ENCODE measurements at places on chromosomes 7 and 10.

DNA sequence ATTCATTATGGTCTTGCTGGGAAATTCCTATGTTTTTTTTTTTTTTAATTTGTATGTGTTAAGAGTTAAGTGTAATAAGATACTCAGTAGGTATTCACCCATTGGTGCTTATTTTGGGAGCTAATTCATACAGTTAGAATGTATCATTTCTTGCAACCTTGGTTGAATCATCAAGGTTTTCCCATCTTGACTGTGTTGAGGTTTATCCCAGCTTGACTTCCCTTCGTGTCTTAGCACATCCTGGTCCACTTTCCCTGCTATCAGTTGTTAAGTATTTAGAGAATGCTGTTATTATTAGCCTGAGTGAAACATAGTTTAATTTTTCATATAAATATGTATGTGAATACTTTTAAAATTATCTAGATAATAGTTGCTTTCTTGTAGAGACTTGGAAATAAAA is 20.8 kb downstream of the RALA start:
- DNase-seq: no peak

- no peak for DNase-seq
Measured at GRCh38 chr10:26555719-26556368, 117.7 kb downstream of the APBB1IP start.

DNA sequence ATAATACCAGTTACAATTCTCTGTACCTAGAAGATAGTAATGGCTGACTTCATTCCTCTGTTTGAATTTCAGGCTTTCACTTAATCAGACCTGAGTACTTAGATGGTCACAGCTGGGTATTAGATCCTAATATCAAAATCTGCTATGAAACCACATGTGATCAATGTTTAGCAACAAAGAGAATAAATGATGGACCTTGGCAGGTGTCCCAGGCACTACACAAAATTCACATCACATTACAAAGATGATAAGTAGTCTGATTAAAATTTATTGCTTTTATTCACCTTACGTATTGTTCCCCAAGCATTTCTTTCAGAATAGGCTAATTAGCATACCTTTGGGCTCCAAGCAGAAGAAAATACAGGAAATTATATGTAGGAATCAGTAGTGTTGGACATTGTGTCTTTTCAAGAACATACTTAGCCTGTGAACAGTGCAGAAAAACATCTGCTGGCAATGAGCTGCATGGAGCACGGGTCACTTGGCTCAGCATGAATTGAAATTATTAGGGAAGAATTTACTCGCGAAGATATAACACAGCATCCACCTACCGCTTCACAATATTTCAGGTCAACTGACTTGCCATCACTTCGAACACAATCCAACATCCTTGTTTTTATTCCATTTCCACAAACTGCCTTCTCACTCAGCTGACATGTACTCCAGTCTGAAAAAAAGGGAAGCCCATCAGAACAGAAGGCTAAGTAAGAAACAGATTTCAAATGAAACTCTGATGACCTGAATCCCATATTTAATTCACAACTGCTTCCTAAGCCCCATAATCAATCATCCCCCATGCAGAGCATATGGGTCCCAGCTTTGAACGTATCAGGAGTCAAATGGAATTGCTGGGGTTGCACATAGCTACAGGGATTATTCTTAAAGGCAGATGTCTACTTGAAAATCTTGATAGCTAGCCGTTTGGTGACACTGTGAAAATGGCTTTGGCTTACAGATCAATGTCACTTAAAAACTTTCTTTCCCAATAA is 421.0 kb downstream of the THSD7A start:
- DNase-seq: no peak

GRCh38 chr10:86339226-86339865 is 27.2 kb downstream of the GRID1 start:
- no peak for DNase-seq

- DNase-seq: no peak
Measured at GRCh38 chr7:7972128-7972527, 3.5 kb downstream of the GLCCI1 start.

GRCh38 chr10:80484243-80484642 is 30.1 kb downstream of the TSPAN14 start:
- DNase-seq: no peak

- no peak for DNase-seq
Measured at GRCh38 chr7:82080254-82080927, 310.5 kb upstream of the HGF start.
